BJ (cell line): ENCODE measurements at places on chromosomes 7 and 10.

DNA sequence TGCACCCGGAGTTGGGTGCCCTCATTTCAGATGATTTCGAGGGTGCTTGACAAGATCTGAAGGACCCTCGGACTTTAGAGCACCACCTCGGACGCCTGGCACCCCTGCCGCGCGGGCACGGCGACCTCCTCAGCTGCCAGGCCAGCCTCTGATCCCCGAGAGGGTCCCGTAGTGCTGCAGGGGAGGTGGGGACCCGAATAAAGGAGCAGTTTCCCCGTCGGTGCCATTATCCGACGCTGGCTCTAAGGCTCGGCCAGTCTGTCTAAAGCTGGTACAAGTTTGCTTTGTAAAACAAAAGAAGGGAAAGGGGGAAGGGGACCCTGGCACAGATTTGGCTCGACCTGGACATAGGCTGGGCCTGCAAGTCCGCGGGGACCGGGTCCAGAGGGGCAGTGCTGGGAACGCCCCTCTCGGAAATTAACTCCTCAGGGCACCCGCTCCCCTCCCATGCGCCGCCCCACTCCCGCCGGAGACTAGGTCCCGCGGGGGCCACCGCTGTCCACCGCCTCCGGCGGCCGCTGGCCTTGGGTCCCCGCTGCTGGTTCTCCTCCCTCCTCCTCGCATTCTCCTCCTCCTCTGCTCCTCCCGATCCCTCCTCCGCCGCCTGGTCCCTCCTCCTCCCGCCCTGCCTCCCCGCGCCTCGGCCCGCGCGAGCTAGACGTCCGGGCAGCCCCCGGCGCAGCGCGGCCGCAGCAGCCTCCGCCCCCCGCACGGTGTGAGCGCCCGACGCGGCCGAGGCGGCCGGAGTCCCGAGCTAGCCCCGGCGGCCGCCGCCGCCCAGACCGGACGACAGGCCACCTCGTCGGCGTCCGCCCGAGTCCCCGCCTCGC lies at the start of gene EGFR:
TSS of gene EGFR (plus strand) at position 657 of the 830 bp plus-strand sequence. CDS start 261 bp downstream, outside the sequence.
- peak; percentile 24 for DNase-seq

DNA sequence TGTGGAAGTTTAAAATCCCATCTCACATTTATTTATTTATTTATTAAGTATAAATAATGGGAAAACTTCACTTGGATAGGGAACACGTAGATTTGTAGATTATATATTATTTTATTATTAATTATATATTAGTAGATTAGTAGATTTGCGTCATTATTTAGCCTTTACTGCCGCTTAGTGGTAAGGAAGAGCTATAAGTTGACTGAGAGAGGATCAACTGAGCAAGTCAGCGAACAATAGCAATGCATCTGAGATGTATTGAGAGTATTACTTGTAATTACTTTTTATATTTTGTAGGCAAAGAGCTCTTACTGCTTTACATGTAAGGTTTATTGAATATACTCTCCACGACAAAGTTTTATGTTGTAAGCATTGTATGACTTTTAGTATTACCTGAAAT lies 244.5 kb upstream of the ANKRD30A start:
- no peak for DNase-seq

DNA sequence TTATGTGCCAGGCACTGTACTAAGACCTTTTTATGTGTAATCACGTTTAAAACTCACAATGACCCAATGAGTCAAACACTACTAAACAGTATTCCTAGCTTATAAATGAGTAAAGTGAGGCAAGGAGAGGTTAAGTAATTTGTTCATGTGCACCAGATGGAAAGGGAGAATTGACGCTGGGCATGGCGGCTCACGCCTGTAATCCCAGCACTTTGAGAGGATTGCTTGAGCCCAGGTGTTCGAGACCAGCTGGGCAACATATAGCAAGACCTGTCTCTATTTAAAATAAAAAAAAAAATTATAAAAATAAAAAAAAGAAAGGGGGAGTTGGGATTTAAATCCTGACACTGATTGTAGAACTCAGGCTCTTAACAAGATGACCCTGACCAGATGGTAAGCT lies 46.7 kb upstream of the DLG5 start:
- DNase-seq = no peak

GRCh38 chr7:96596120-96596826 lies 113.4 kb downstream of the SEM1 start:
- DNase-seq = no peak

DNA sequence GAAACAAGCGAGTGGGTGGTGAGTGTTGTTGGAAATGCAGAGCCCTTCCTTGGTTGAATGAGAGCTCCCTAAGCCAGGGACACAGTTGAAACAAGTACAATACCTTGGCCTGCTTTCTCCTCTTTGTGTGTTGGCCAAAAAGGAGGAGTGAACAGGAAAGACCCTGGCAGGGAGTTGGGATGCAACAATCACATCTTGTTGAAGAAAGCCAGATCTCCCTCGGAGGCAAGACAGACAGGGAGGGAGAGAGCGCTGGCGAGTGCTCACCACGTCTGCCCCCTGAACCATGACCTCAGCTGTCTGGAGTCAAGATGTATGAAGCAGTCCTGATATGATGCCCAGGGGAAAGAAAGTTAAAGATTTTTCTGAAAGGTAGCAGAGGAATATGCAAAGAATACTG lies 66.8 kb downstream of the ADAM12 start:
- no peak for DNase-seq

GRCh38 chr7:71991586-71991985 lies 420.6 kb downstream of the CALN1 start:
- DNase-seq = no peak

DNA sequence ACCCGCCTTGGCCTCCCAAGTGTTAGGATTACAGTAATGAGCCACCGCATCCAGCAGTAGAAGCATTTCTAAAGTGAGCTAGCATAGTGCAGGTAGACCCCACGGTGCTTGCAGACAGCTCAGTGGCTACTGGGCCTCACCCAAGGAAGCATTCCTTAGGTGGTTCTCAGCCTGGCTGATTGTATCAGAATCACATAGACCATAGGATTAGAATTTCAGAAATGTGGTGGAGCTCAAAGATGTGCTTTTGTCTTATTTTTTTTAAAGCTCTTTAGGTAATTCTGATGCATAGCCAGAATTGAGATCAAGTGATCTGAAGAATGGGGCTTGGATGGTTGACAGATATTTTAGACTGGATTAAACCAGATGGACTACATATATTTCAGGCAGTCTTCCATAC lies 10.9 kb downstream of the ANLN start:
- DNase-seq = no peak

DNA sequence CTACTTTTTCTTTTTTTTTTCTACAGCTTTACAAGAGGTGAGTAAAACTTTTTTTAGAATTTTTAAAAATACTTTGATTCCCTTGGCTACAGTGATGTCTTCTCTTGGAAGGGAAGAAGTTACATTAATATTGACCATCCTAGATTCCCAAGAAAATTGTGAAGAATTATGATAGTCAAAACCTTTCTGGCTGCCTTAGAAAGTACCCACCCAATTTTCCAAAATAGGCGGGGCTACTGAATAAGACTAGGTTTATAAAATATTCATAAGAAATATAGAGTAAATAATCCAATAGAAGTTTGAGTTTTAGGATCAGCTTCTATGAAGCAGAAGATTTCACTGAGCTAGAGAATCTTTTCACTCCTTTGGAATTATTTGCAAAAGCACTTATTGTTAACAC lies 3.0 kb downstream of the COL1A2 start:
- no peak for DNase-seq

GRCh38 chr7:101628522-101628921 lies 574 bp downstream of the MYL10 start:
- DNase-seq = no peak

DNA sequence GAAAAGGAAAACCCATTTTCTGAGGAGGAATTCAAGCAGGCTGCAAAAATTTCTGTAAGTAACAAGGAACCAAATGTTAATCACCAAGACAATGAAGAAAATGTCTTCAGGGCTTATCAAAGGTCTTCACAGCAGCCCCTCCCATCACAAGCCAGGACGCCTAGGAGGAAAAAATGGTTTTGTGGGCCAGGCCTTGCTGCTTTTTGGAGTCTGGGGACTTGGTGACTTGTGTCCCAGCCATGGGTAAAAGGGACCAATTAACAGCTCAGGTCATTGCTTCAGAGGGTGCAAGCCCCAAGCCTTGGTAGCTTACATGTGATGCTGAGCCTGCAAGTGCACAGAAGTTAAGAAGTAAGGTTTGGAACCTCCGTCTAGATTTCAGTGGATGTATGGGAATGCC lies 55.7 kb upstream of the FOXP2 start:
- no peak for DNase-seq

- no peak for DNase-seq
Measured at GRCh38 chr10:58367069-58367468, 18.1 kb upstream of the TFAM start.

GRCh38 chr7:117179701-117180100 lies 143.2 kb downstream of the WNT2 start:
- no peak for DNase-seq

DNA sequence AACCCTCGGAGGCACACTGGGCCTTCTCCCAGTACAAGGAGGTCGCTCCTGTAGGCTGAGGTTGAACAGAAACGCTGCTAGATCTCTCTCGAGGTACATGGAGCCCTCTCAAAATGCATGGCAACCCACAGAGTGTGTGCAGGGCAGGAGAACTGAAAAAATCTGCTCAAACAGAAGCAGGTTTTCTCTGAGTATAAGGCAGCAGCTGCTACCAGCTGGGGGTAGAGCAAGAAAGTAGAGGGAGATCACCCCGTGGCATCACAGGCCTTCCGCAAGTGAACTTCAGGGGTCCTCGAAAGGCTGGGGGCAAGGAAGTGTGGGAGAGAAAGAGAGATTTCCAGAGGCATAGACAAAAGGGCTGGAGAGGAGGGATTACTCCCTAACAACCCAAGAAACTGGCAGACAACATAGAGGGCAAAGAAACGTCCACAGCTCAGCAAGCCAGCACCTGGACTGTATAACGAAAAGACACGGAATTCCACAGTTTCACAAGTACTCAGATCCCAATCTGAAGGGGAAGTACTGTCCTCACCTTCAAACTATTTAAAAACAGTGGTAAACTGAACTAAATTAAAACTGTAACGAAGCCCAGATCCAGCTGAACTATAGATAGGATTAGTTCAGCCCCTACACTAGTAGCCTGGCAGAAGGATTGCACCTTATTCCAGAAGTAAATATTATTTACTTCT lies 299.2 kb downstream of the IPMK start:
- no peak for DNase-seq

GRCh38 chr7:78530351-78530750 lies 731.8 kb downstream of the PHTF2 start:
- DNase-seq = peak; percentile 10

DNA sequence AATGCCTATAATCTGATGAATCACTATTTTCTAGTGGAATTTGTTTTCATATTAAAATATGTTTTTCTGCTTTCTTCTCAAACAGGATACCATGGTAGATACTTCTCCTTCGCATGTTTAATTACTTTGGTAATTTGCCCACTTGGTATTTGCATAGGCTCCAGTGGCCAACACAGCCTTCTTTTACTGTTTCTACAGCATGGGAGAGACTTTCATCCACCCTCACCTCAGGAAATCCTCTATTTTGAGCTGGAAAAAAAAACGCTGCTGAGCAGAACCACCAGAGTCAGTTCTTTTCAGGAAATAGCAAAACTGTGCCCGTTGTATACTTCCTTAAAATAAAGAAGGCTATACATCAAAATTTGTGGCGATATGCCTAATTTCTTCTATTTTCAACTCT lies 213.3 kb downstream of the MDFIC start:
- DNase-seq = no peak

DNA sequence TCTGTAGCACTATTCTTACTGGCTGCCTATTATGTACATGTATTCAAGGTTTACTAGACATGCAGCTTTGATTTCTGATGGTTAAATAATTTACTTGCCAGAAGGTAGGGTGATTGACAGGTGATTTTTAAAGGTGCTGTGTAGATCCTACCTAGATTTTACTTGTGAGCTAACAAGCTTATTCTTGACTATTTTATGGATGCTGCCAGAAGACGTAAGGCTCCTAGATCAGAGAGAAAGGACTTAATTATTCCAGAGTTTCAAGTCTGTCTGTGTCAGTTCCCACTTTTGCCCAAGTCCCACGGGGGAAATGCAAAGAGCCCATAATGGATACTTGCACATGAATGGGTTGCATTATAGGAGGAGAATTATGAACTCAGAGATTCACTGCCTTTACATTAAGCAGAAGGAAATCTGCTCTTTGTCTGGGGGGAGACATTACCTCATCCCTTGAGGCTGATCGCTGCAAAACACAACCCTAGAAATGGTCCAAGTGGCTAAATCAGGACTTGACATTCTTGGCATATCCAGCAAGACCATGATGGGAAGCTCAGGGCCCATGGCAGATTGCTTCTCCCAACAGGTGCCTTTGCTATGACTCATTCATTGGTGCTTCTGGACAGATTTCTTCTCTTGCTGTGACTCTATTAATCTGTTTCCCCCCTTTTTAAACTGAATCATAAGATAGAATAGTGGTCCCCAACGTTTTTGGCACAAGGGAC lies 32.1 kb downstream of the GPR158 start:
- no peak for DNase-seq

DNA sequence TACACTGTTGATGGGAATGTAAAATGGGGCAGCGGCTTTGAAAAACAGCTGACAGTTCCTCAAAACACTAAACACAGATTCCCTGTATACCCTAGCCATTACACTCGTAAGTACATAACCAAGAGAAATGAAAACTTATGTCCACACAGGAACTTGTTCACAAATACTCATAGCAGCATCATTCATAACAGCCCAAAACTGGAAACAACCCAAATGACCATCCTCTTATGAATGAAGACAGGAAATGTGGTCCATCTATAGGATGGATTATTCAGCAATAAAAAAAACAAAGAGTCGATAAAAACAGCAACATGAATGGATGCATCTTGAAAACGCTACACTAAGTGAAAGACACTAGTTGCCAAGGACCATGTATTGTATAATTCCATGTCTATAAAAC lies 23.7 kb downstream of the NMT2 start:
- DNase-seq = no peak

DNA sequence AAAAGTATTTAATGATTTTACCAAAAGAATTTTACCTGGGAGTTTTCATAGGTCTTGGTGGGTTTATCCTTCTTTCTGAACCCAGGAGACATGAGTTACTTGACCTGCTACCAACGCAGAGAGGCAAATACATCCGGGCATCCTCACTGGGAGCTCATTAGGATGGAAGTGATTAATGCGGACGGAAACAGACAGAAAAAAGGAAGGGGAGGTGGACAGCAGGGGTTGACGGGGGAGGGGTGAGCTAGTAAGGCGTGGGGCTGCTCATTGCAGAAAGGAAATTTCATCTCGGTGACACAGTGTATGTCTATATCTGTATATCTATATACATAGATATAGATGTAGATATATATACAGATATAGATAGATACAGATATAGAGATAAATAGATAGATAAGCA lies 408.2 kb upstream of the ADARB2 start:
- DNase-seq = no peak

DNA sequence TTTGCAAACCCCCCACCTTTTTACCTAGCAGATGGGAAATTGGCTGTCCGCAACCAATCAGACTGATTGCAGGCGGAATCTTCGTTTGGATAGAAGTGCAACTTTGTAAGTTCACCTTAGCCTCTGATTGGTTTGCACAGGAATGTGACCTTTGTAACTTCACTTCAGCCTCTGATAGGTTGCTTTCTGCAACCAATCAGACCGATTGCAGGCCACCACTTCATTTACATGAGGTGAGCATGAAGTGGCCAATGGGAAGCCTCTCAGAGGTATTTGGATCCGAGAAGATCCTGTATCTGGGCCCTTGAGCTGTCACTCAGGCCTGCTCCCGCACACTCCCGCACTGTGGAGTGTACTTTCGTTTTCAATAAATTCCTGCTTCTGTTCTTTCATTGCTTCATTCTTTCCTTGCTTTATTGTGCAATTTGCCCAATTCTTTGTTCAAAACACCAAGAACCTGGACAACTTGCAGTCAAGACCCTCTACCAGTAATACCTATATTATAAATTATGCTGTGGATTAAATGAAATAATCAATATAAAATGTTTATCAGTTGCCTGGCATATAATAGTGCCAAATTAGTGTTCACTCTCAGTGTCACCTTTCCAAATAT lies 491.4 kb downstream of the PLXNA4 start:
- DNase-seq = no peak
